NCI-H1417 treated with DMSO at 0.1 percent for 48 hours (cell line): ENCODE measurements at places on chromosomes 11 and 22.

DNA sequence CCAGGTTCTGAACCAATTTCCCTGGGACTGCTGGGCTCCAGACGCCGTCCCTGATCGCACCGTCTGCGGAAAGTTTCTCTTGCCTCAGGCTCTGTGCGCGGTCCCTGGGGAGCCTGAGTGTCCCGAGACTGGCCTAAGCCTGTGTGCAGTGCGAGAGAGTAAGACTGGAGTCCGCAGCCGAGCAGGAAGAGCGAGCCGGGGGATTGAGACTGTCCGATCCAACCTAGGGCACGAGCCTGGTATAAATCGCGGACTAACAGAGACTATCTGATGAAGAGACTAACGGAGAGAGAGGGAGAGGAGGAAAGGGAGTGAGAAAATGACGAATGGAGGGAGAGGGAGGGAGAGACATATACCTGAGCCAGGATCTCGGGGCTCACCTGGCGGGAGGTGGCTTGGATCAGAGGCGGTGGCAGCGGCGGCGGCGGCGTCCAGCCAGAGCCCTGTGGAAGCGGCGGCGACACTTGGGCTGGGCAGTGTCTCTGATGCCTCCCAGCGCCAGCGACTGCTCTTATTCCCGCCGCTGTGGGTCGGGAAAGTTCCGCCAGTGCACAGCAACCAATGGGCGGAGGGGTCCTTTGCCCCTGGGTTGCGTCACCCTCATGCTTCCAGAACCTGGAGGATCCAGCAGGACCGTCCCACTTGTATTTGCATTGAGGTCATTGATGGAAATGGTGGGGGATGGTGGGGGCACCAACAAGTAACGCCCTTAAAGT lies at the start of gene CALCA:
CALCA (minus strand) TSS at position 487 of the 716 bp plus-strand sequence. CDS start 1,159 bp downstream, outside the sequence.
- no peak for DNase-seq

GRCh38 chr11:40716344-40717130 lies 742.9 kb downstream of the LRRC4C start:
- no peak for DNase-seq

DNA sequence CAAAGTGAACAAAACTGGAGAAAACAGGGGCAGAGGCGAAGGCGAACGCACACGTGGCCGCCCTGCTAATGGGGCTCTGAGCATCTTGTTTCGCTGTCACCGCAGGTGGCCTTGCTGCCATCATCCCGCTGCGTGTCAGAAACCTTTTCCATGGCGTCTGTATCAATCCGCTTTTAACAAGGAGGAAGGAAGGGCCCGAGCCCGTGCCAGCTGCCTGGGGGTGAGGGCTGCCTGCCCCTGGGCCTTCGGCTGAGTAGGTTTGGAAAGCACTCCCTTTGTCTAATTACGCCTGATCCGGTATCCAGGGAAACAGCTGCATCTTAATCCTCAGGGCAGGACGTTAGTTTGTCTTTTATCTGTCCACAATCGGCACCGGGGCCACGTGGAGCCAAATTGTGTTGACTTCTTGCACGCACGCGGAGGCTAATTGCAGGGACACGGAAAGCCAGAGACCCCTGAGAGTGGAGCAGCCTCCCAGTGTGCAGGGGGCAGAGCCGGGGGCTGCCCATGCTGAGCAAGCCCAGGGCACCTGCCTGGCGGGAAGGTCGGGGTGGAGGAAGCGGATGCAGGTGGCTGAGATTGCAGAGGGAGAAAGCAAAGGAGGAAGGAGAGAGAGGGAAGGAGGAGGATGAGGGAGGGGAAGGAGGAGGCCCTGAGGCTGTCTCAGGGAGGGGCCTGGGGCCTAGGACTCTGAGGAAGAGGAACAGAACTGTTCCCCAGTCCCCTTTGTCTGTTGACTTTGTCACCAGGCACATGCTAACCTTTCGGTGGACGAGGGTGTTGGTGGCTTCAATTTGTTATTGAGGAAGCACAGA lies 19.2 kb upstream of the TH start:
- DNase-seq = peak; percentile 90

GRCh38 chr11:45021692-45022141 lies 71.0 kb upstream of the TP53I11 start:
- no peak for DNase-seq

DNA sequence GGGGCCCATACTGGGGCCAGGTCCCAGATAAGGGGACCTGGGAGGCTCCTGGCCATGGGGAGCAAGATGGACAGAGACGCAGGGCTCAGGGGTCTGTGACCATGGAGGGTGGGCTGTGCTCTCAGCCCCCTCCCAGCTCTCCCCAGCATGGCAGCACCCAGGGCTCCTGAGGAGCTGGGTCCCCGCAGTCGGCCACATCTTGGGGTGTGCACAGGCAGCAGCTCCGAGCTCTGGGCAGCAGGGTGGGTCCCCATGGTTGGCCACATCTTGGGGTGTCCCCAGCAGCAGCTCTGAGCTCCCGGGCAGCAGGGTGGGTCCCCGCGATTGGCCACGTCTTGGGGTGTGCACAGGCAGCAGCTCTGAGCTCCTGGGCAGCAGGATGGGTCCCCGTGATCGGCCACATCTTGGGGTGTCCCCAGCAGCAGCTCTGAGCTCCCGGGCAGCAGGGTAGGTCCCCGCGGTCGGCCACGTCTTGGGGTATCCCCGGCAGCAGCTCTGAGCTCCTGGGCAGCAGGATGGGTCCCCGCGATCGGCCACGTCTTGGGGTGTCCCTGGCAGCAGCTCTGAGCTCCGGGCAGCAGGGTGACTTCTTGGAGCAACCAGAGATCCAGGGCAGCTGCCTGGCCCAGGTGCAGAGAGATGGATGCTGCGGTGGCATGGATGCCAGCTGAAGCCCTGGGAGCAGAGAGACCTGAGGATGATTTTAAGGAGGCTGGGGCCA lies 18.3 kb upstream of the MUC5B start:
- DNase-seq = no peak

DNA sequence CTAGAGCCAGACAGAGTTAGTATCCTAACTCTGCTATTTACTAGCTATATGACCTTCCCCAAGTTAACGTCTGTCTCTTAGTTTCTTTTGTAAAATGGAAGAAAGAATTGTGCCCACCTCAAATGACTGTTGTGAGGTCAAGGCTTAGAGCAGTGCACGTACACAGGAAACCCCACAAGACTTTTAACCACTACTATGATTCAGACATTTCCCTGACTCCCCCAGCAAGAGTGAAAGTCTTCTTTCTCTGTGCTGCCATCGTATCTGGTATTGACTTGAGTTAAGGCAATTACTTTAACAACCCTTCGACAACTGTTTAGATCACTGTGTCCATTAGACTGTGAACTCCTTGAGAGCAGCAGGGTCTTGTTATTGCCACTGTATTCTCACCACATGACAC lies 2.6 kb upstream of the OR52W1 start:
- DNase-seq = no peak

DNA sequence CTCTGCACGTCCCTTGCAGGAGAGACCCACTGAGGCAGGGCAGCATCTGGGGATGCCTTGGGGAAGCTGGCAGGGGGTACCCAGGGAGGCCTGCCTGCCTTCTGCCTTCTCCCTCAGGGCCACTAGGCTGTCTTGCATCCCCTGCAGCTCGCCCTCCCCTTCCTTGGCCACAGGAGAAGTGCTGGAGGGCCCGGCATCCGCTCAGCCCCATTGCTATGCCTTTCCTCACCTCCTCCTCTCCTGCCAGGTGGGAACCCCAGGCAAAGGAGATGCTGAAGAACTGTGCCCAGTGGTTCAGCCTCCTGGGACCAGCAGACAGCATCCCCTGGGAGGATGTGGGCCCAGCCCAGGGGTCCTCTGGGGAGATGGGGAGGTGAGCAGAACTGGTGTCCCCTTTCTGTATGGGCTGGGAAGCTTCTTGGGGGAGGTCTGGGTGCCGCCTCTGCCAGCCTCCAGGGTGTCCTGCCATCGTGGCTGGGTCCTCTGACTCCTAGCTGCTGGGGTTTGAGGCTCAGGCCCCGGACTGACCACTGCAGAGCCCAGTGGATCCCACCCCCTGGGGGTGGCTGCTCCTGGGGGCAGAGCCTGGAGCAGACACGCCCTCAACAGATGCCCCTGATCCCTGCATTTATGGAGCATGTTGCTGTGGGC lies 20.6 kb downstream of the MRGPRG start:
- DNase-seq = no peak

DNA sequence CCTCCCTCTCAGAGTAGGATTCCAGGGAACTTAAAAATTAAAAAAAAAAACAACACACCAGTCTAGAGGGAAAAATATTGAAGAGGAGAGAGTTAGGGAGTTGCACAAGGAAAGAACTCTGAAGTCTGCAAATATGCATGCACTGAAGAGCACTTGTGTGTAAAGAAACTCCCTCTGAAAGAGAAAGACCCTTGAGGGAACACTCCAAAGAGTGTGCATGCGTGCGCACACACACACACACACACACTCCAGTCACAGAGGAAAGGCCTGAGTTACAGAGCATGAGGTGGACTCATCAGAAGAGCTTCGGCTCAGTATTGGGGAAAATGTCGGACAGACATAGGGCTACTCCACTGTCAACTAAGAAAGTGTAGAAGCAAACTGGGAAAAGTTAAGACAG lies 30.1 kb downstream of the GGTLC2 start:
- DNase-seq = no peak

- DNase-seq = no peak
Measured at GRCh38 chr11:118015385-118015841, 29.2 kb downstream of the IL10RA start.

DNA sequence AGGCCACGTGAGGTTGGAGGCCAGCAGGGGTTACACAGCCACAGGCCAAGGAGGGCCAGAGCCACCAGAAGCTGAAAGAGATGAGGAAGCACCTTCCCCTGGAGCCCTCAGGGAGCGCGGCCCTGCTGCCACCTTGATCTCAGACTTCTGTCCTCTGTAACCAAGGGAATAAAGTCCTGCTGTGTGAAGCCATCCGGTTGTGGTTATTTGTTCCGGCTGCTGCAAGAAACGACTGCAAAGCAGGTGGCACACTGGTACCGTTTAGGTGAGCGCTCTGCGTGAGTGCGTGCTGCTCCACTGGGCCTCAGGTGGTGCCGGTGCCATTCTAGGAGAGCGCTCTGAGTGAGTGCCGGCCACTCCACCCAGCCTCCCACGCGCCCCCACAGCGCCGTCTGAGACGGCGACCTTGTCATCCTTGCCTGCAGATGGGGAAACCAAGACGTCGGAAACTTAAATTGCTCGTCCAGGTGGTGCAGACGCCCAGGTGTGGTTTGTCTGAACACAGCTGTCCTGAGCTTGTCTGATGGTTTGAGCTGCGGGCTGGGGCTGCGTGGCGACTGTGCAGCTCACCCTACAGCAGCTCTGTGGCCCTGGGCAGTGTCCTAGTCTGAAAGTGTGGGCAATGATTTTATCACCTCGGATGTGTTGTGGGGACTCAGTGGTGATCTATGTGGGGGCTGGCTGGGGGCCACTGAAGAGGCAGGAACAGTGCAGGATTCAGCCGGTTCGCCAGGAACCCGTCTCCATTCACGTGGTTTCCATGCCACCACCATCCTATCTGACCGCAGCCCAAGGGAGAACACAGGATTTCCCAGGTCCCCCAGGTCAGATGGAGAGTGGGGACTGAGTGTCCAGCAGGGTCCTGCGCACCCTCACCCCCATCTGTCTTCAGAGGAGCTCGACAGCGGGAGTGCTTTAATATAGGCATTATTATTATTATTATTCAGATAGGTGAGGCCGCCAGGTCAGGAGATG lies 4.6 kb upstream of the MRGPRG start:
- no peak for DNase-seq

DNA sequence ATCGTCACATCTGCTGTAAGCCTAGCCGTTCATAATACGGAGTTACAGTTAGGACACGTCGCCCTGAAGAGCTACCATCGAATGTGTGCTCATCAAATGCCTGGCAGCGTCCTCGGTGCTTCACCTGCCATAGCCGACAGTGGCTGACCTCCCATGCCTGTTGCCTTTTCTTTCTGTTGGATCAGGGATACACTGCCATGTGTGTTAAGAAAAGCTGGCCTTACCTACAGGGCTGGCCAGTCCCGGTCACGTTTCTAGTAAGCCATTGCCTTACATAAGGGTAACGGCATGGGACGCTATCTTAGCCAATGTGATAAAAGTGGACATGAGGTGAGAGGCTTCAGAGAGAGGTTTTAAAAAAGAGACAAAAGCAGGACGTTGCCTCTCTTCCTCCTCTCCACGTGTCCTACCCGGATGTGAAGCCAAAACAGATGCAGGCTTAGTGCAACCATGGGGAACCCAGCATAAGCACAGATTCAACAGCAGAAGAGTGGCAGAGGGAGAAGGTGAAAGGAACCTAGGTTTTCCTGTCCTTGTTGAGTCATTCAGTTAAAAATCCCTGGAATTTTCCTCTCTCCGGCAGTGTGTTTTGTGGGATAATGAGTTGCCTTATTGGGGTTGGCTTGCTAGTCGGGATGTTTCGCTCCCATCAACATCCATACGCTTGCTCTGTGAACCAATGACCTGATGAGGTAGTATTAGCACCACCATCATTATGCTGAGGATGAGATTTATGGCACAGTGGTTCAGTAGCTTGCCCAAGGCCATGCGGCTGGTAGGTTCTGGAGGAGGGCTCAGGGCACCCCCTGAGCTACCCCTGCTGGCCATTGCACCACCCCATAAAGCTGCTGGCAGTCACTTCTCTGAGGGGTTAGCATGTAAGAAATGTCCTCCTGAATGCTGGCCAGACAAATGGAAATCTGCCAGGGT lies 67.4 kb upstream of the B3GAT1 start:
- no peak for DNase-seq

DNA sequence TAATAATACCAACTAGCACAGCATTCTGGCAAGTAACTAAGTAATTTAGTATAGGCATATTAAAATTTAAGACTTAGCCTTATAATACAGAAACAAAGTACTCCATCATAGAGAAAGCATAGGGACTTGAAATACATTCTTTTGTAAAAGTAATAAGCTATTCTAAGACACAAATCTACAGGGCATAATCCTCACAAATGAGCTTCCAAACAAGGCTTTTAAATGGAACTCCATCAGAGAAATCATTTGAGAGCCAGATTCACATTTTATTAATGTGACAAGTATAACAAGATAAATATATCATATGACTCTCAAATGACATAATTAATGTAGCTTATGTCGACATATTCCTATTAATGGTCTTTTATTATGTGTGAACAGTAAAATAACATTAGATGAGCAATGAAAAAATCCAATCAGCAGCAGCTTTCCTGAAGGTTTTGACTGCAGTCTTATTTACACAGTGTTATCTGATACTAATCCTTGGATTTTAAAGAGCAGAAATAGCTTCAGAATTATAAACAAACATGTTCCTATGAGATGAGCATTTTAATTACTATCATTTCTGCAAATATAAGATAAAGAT lies 241.4 kb downstream of the TTC28 start:
- peak; percentile 5 for DNase-seq

GRCh38 chr11:66889960-66890359 lies 33.1 kb downstream of the LRFN4 start:
- no peak for DNase-seq
